ENCODE measurements at places on chromosomes 16 and 17.
A peak's percentile ranks its signal among the peaks of the same experiment; 100 is the strongest.

GRCh38 chr16:27113341-27113841 lies 46.7 kb downstream of the C16orf82 start:
- no peak for DNase-seq
- no peaks in the 10 kb centered on the region for H3K36me3 ChIP-seq
- H3K27me3 ChIP-seq = peaks cover 8% of the 10 kb centered on the region
- H3K4me1 ChIP-seq = no peaks in the 10 kb centered on the region

- no peak overlapping the region for H3K4me3 ChIP-seq
- H3K36me3 ChIP-seq = peaks cover 18% of the 10 kb centered on the region
- peak overlapping the region; percentile 61 for H3K27ac ChIP-seq
- peak; percentile 46 for DNase-seq
- H3K4me1 ChIP-seq = no peaks in the 10 kb centered on the region
- no peaks in the 10 kb centered on the region for H3K27me3 ChIP-seq
Measured at GRCh38 chr17:80791758-80792284, 199.8 kb upstream of the CHMP6 start.

DNA sequence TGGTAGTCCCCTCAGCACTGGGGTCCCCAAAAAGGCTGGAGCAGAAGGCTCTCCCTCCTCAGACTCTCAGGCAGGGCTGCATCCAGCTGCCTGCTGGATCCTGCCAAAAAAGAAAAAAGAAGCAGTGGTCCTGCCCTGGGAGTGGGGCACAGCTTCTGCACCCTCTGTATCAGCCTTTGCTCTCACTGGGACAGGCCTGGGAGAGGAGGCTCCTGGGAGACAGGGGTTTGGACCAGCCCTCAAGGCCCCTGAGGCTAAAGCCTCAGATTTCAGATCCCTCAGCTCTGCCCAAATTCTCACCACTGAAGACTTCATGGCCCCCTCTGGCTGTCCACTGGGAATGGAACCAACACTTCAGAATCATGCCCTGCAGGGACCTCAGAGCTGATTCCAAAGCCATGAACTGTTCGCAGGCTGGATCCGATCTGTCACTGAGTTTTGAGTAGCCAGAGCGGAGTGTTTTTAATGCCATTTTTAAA lies 96.9 kb downstream of the C16orf78 start:
- no peaks in the 10 kb centered on the region for H3K36me3 ChIP-seq
- DNase-seq = peak; percentile 28
- peaks cover 10% of the 10 kb centered on the region for H3K27me3 ChIP-seq
- no peak overlapping the region for H3K27ac ChIP-seq
- H3K4me1 ChIP-seq = no peaks in the 10 kb centered on the region

DNA sequence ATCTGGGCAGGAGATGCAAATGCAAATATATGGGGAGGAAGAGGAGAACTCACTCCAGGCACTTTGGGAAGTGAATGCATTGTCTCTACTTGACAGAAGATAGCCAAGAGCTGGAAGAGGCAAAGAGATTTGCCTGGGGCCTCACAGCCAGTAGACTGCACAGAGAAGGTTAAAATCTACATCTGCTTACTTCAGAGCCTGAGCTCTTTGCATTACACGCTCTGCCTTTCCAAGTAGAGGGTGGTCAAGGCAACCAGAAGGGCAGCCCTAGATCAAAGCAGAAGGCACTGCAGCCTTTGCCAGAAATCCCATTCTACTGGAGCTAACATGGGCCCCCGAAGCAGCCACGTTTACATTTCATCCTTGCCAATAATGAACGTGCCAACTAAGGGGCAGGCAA lies 407.2 kb upstream of the CCL2 start:
- no peaks in the 10 kb centered on the region for H3K36me3 ChIP-seq
- H3K27ac ChIP-seq = no peak overlapping the region
- H3K4me1 ChIP-seq = no peaks in the 10 kb centered on the region
- no peaks in the 10 kb centered on the region for H3K27me3 ChIP-seq
- no peak for DNase-seq
- H3K4me3 ChIP-seq = no peak overlapping the region

DNA sequence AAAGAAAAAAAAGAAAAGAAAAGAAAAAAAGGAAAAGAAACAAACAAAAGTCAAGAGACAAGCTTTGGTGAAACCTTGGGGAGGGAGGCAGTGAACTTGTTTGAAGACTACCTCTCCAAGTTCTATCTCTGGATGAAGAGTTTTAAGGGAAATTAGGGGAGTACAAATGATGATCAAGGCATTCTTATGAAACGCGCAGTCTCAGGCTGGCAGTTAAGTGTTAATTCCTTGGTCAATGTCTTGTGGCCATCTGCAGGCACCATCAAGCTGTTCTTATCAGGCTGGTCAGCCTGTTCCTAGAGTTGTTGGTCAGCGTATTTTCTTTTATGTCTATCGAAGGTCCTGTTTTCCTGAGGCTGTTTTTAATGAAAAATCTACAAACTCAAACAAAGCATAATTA lies 8.2 kb upstream of the DRG2 start:
- H3K27me3 ChIP-seq = peaks cover 7% of the 10 kb centered on the region
- no peak overlapping the region for H3K27ac ChIP-seq
- no peak overlapping the region for H3K4me3 ChIP-seq
- no peaks in the 10 kb centered on the region for H3K4me1 ChIP-seq
- no peak for DNase-seq

- no peak overlapping the region for H3K27ac ChIP-seq
- peaks cover 19% of the 10 kb centered on the region for H3K36me3 ChIP-seq
- DNase-seq = no peak
- H3K27me3 ChIP-seq = no peaks in the 10 kb centered on the region
- H3K4me3 ChIP-seq = no peak overlapping the region
Measured at GRCh38 chr16:19245326-19245925, 40.1 kb upstream of the CLEC19A start.

DNA sequence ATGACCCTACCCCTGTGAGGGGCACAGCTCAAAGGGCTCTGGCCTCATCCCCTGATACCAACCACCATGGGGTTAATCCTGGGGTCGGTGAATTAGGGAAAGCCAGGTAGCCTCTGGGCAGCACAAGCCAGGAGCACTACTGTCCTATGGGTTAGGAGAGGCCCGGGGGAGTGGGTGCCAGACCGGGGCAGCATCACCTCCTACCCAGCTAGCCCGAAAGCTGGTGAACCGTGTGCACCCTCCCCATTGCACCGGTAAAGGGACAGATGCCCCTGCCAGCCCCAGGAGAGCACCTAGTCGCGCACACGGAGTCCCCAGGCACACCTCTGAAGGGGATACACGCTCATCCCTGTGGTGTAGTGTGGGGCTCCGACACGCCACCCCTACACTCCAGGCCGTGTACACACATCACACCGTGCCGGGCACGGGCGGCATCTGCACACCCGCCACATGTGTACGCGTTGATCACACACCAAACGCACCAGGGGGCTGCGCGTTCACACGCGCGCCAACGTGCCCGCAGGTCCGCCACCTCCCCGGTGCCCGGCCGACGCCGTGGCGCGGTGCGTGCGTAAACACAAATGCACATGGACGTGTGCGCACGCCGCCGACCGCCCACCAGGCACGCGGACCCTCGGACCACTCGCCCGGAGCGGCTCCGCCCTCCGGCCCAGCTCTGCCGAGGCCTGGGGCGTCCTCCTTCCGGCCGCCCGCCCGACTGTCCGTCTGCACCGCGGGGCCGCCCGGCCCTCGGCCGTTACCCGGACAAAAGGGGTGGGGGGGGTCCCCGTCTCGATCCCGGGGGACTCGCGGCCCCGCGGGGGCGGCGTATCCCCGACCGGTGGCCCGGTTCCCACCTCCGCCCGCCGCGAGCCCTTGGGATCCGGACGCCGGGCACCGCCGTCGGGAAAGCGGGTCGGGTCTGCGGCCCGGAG lies 785 bp downstream of the UBALD1 start:
- no peak overlapping the region for H3K27ac ChIP-seq
- DNase-seq = peak; percentile 70

- H3K4me1 ChIP-seq = peaks cover 15% of the 10 kb centered on the region
- no peak for DNase-seq
- H3K4me3 ChIP-seq = no peak overlapping the region
- H3K27ac ChIP-seq = no peak overlapping the region
- H3K27me3 ChIP-seq = no peaks in the 10 kb centered on the region
Measured at GRCh38 chr16:78474762-78475161, 375.3 kb downstream of the WWOX start.

DNA sequence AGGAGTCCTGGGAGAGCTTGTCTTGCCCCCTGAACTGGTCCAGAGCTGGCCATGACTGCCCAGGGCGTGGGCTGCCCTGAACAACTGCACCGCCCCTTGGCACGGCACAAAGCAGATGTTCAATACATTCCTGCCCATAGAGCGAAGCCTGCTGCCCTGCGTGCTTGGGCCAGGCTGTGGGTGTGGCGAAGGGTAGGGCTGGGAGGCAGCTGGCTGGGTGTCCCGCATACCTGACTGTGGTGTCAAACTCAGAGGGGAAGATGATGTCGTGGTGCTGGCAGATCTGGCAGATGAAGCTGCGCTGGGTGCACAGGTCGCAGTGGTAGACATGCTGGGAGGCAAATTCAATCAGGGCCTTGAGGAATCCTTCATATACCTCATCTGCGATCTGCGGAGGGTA lies 124.2 kb upstream of the SMURF2 start:
- no peaks in the 10 kb centered on the region for H3K4me1 ChIP-seq
- H3K36me3 ChIP-seq = peaks cover 6% of the 10 kb centered on the region
- peaks cover 11% of the 10 kb centered on the region for H3K27me3 ChIP-seq
- DNase-seq = peak; percentile 45
- no peak overlapping the region for H3K27ac ChIP-seq
- H3K4me3 ChIP-seq = no peak overlapping the region

GRCh38 chr17:57283203-57283971 lies 27.1 kb downstream of the MSI2 start:
- H3K27me3 ChIP-seq = no peaks in the 10 kb centered on the region
- peaks cover 10% of the 10 kb centered on the region for H3K36me3 ChIP-seq
- H3K4me1 ChIP-seq = peaks cover 5% of the 10 kb centered on the region
- H3K27ac ChIP-seq = peak overlapping the region; percentile 82
- DNase-seq = no peak

- no peaks in the 10 kb centered on the region for H3K27me3 ChIP-seq
- H3K4me3 ChIP-seq = no peak overlapping the region
- no peaks in the 10 kb centered on the region for H3K36me3 ChIP-seq
- no peak overlapping the region for H3K27ac ChIP-seq
- no peak for DNase-seq
Measured at GRCh38 chr16:49499869-49500610, 126.4 kb downstream of the C16orf78 start.

GRCh38 chr17:77341069-77341541 lies 200.3 kb downstream of the SEC14L1 start:
- no peaks in the 10 kb centered on the region for H3K27me3 ChIP-seq
- no peak for DNase-seq
- no peak overlapping the region for H3K27ac ChIP-seq
- H3K4me3 ChIP-seq = no peak overlapping the region

GRCh38 chr17:75566416-75566815 lies 21.2 kb upstream of the MYO15B start:
- H3K4me3 ChIP-seq = no peak overlapping the region
- H3K27me3 ChIP-seq = no peaks in the 10 kb centered on the region
- H3K27ac ChIP-seq = no peak overlapping the region
- peaks cover 7% of the 10 kb centered on the region for H3K36me3 ChIP-seq
- H3K4me1 ChIP-seq = no peaks in the 10 kb centered on the region
- no peak for DNase-seq

- DNase-seq = peak; percentile 35
- no peak overlapping the region for H3K27ac ChIP-seq
- H3K27me3 ChIP-seq = no peaks in the 10 kb centered on the region
Measured at GRCh38 chr16:2825906-2826305, 4.2 kb upstream of the ZG16B start.

DNA sequence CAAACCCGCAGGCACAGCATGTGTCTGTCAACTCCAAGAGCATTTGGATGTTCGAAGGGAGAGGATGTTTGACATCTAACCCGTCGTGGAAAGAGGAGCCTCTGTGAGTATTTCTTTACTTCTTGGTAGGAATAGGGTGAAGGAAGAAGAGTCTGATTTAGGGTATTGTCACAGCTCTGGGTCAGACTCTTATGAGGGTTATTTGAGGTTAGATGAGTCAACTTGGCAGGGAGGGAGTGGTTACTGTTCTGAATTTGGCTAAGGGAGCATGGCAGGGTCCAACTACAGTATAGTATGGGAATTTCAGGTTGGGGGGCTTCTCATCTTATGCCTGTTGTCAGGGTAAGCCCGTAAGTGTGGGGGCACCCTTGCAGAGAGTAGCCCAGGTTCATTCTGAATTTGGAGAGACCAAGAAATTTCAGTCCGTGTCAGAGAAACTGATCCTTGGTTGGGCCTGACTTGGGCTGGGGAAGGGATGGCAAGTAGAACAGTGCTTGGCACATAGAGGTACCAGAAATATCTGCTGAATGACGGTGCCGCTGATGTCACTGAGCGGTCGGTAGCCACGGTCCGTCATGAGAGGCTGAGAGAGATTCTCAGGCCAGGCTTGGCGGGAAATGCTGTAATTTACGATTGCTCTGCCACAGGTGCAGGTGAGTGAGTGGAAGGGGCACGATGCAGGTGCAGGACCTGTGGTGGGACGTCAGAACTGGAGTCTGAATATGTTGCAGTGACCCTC lies 43.2 kb downstream of the MYH3 start:
- no peaks in the 10 kb centered on the region for H3K4me1 ChIP-seq
- no peaks in the 10 kb centered on the region for H3K27me3 ChIP-seq
- H3K36me3 ChIP-seq = no peaks in the 10 kb centered on the region

GRCh38 chr17:71142333-71142732 lies 973.0 kb downstream of the KCNJ2 start:
- no peak overlapping the region for H3K4me3 ChIP-seq
- H3K27ac ChIP-seq = no peak overlapping the region
- H3K4me1 ChIP-seq = no peaks in the 10 kb centered on the region

DNA sequence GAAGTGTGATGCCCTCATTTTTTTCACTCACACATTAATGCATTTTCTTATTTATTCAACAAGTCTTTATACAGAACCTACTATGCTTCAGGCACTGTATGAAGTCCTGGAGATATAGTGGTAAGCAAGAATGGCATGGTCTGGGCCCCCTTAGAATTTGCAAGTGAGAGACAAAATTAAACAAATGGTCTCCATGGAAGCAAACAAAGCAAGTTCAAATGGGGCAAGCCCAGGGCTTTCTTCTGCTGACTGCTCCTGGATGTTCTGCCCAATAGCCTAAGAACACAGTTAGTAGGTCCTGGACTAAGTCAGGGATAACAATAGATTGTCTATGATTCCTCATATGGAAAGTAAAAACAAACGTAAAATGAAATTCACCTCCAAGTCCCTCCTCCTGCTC lies 31.3 kb upstream of the DDX52 start:
- no peaks in the 10 kb centered on the region for H3K27me3 ChIP-seq
- DNase-seq = peak; percentile 41

- H3K4me1 ChIP-seq = no peaks in the 10 kb centered on the region
- H3K27me3 ChIP-seq = no peaks in the 10 kb centered on the region
- no peak overlapping the region for H3K27ac ChIP-seq
- DNase-seq = no peak
- no peak overlapping the region for H3K4me3 ChIP-seq
Measured at GRCh38 chr16:13441675-13442074, 478.3 kb upstream of the ERCC4 start.

DNA sequence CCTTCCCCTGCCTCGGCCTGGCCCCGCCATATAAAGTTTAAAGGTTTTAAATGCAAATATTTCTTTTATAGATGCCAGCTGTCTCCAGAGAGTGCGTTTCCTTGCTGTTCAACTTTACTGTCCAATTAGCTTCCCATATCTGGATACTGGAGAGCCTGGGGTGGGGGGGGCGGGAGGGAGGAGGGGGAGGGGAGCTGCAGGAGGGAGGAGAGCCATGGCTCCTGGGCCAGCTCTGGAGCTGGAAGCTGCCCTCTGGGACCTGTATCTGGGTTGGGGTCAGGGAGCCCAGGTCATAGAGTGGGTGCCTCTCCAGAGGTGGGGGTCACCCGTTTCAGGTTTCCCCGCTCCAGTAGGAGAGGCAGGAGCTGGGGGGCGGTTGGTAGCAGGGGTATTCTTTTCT lies 6.2 kb upstream of the GSE1 start:
- DNase-seq = no peak
- H3K4me1 ChIP-seq = peaks cover 34% of the 10 kb centered on the region
- peak overlapping the region; percentile 37 for H3K4me3 ChIP-seq
- no peaks in the 10 kb centered on the region for H3K27me3 ChIP-seq

- H3K36me3 ChIP-seq = no peaks in the 10 kb centered on the region
- no peaks in the 10 kb centered on the region for H3K27me3 ChIP-seq
Measured at GRCh38 chr17:57553991-57554825, 190.9 kb downstream of the CCDC182 start.
